ENCODE measurements at places on chromosomes 4 and X. TPM values are rescaled to one million over a fixed set of nuclear protein-coding genes. Genes with fewer than 3 reads are reported as not detected.

GRCh38 chr4:153084980-153085630 is 119.1 kb upstream of the TRIM2 start:
- peak; percentile 85 for DNase-seq

- DNase-seq: no peak
Observed at GRCh38 chr4:1402516-1403091, 3.6 kb downstream of the NKX1-1 start.

DNA sequence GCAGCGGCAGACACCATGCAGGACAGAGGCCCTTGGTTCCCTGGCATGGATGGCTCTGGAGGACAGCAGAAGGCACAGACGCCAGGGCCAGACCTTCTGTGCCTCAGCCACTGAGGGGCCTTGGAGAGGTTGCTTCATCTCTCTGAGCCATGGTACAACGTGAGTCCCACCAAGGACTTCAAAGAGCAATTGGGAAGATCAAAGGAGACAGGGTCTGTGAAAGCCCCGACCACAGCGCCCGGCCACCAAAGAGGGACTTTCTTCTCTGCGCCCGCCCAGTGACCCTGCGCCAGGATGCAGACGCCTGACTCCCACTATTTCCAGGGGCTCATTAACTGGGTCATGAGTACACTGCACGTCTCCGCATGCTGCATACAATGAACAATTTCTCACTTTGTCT is 174.0 kb downstream of the AFAP1 start:
- DNase-seq: no peak

DNA sequence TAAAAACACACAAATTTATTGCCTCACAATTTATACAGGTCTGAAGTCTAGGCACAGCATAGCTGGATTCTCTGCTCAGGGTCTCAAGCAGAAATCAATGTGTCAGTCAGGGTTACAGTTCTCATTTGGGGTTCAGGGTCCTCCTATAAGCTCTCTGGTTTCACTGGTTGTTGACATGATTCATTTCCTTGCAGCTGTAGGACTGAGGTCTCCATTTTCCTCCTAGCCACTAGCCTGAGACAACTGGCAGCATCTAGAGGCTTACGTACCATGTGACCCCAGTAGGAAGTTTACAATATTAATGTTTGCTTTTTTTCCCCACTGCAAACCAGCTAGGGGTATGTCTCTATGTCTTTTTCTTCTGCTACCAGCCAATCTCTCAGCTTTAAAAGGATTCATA is 102.5 kb downstream of the CPEB2 start:
- no peak for DNase-seq

- DNase-seq: no peak
Observed at GRCh38 chrX:103540145-103540544, 20.9 kb upstream of the RAB40A start.

Gene CT45A8
- total RNA-seq: not detected
